ENCODE measurements at places on chromosomes 4 and X.

- DNase-seq, result no peak
Measured at GRCh38 chr4:93747220-93747619, 81.3 kb upstream of the ATOH1 start.

DNA sequence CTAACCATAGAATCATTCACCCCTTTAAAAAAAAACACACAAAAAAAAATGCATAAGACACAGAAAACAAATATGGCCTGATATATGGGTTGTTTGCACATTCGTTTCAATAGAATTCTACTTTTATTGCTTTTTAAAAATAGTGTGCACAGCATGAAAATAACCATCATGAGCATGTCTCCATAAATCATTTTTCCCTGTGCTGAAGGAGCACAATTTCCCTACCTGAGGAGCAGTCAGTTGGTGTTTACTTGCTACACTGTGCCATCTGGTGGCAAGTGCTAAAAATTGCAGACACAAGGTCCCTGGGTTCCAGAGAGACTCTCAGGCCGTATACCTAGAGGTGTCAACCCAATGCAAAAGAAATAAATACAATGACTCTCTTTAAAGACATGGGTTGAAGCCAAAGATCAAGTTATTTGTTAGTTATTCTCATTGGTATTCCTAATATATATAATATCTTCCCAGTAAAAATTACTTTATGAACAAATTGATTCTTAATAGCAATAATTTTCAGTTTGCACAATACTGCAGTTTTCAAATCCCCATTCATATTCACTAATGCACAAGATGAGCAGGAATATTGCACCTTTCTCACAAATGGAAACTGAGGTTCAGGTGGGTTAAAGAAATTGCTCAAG lies 551.4 kb downstream of the IQCM start:
- DNase-seq, result peak; percentile 3

DNA sequence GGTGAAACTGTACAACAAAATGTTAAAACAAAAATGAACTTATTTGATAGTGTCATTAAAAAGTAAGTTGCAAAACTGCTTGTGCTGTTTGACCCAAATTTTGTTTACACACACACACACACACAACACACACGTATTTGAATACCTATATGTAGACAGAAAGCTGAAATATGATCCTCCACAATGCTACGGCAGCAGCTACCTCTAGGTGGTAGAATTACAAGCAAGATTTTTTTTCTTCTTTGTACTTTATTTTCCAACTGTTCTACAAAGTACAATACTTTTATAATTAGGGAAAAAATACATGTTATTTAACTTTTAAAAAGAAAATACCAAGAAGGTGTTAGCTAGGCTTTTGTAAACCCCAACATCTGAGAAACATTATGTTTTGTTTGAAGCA lies 1.2 kb downstream of the CYTL1 start:
- DNase-seq, result no peak

DNA sequence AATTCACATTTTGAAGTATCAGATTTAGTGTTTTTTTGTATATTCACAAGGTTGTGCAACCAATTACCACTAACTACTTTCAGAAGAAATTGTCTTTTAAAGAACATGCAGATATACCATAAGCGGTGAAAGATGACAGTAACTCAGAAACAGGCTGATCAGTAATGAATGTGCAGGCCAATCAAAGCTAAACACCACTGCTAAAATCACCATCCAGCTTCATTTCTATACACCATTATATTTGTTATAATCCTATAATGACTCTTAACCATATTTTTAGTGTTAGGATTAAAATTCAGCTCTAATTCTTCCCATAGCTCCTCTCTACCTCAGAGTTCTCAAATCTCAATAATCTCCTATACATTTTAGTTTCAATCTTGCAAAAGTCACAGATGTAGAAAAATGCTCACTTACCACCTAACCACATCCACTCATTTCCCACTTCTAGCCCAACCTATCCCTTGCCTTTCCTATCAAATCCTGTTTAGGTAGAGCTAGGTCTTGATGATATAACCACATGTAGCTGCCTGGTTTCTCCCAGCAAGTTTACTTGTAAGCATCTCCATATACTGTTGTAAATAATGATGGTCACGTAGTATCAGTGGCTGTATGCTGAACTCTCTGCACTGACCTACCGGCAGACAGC lies 16.6 kb downstream of the COQ2 start:
- no peak for DNase-seq

- no peak for DNase-seq
Measured at GRCh38 chr4:122977103-122977502, 54.7 kb upstream of the NUDT6 start.
